HFFc6 (cell line): ENCODE measurements at places on chromosomes 3 and 15. TPM values are rescaled to one million over a fixed set of nuclear protein-coding genes. Genes with fewer than 3 reads are reported as not detected.

GRCh38 chr15:60155661-60156060 lies 151.6 kb downstream of the FOXB1 start:
- peaks cover 15% of the 10 kb centered on the region for H3K4me1 ChIP-seq
- peaks cover 5% of the 10 kb centered on the region for H3K27me3 ChIP-seq
- no peak overlapping the region for H3K27ac ChIP-seq
- DNase-seq, result peak; percentile 37
- H3K36me3 ChIP-seq, result no peaks in the 10 kb centered on the region

The CAND2 gene
- total RNA-seq, result 4.7 to 10.5 TPM (median 4.8 TPM) in 3 replicates

The TMC3 gene
- total RNA-seq, result not detected in 3 replicates

DNA sequence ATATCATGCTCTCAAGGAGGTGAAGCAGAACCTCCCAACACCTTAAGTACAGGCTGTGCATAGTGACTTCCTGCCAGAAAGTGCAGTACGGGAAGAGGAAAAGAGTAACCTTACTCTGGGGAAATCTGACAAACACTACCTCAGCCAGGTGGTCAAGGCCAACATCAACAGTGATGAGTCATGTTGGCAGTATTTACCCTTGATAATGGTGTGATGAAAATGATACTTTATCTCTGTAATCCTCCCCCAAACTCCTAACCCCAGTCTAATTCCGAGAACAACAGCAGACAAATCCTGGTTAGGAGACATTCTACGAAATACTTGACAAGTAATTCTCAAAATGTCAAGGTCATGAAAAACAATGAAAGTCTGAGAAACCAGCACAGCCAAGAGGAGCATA lies 26.5 kb downstream of the ANKDD1A start:
- H3K4me1 ChIP-seq, result no peaks in the 10 kb centered on the region
- no peak overlapping the region for H3K4me3 ChIP-seq
- no peaks in the 10 kb centered on the region for H3K27me3 ChIP-seq
- DNase-seq, result no peak

DNA sequence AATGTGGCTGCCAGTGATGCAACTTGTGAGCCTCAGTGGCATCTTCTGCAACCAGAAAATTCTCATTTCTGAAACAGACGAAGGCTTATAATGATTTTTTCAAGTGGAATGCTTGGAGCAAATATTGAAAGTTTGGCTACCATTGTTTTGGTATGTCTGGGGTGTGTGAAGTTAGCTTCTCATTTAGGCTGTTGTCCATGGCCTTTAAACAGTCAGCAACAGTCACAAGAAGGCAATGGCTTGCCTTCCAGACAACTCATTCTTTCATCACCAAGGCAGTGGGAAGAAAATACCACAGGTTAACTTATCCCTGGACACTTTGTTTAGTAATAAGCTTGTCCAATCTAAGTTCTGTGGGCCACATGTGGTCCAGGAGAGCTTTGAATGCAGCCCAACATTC lies 4.7 kb upstream of the BNC1 start:
- peak overlapping the region; percentile 60 for H3K4me3 ChIP-seq
- no peaks in the 10 kb centered on the region for H3K36me3 ChIP-seq
- peaks cover 80% of the 10 kb centered on the region for H3K4me1 ChIP-seq
- H3K27me3 ChIP-seq, result peaks cover 3% of the 10 kb centered on the region; the same call in 1 of the 2 replicates
- peak; percentile 48 for DNase-seq

The C3orf49 gene
- total RNA-seq, result not detected in 3 replicates

- H3K27ac ChIP-seq, result peak overlapping the region; percentile 76
- H3K4me3 ChIP-seq, result peak overlapping the region; percentile 22; the same call in 1 of the 2 replicates
- peak; percentile 61 for DNase-seq
Measured at GRCh38 chr15:63073497-63074172, 31.1 kb downstream of the TPM1 start.

DNA sequence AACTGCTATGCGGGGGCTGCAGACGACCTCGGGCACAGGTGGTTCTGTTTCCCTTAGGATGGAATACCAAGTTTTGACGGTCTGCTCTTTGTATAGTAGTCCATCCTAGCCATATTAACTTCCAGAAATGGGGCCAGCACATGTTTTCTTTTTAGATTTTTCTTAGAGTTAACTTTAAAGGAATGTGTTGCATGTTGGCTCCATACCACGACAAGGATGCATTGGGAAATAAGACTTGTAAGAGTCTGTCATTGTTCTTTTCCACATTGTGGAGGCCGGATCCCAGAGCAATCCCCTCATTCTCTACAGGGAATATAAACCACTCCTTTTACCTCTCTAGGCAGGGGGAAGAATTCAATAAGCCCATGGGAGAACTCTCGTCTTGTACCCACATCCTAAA lies 87.1 kb upstream of the PLSCR4 start:
- H3K27me3 ChIP-seq, result peaks cover 7% of the 10 kb centered on the region
- no peaks in the 10 kb centered on the region for H3K36me3 ChIP-seq
- no peak overlapping the region for H3K27ac ChIP-seq
- peaks cover 6% of the 10 kb centered on the region for H3K4me1 ChIP-seq
- DNase-seq, result no peak

GRCh38 chr3:143634427-143634826 lies 213.8 kb downstream of the SLC9A9 start:
- no peak overlapping the region for H3K4me3 ChIP-seq
- H3K36me3 ChIP-seq, result no peaks in the 10 kb centered on the region
- H3K27ac ChIP-seq, result no peak overlapping the region
- H3K27me3 ChIP-seq, result no peaks in the 10 kb centered on the region
- no peaks in the 10 kb centered on the region for H3K4me1 ChIP-seq
- DNase-seq, result no peak

- peaks cover 7% of the 10 kb centered on the region; the same call in 1 of the 2 replicates for H3K4me1 ChIP-seq
- peaks cover 17% of the 10 kb centered on the region for H3K27me3 ChIP-seq
- no peak overlapping the region for H3K4me3 ChIP-seq
- no peak for DNase-seq
Measured at GRCh38 chr3:69352305-69353087, 33.4 kb downstream of the FRMD4B start.

The MINAR1 gene
- 0.43 to 0.61 TPM (median 0.48 TPM) in 3 replicates for total RNA-seq

The TIMP4 gene
- total RNA-seq, result 0.21 to 0.89 TPM (median 0.21 TPM) in 3 replicates

The GPR62 gene
- 0.07 to 0.09 TPM in 2 of 3 replicates, not detected in the other for total RNA-seq

- no peak overlapping the region for H3K4me3 ChIP-seq
- no peak for DNase-seq
- H3K27ac ChIP-seq, result no peak overlapping the region
- H3K4me1 ChIP-seq, result peaks cover 26% of the 10 kb centered on the region
- peaks cover 3% of the 10 kb centered on the region; the same call in 1 of the 2 replicates for H3K27me3 ChIP-seq
Measured at GRCh38 chr3:49135499-49135898, 2.6 kb upstream of the LAMB2 start.

The IQCF5 gene
- not detected in 3 replicates for total RNA-seq

DNA sequence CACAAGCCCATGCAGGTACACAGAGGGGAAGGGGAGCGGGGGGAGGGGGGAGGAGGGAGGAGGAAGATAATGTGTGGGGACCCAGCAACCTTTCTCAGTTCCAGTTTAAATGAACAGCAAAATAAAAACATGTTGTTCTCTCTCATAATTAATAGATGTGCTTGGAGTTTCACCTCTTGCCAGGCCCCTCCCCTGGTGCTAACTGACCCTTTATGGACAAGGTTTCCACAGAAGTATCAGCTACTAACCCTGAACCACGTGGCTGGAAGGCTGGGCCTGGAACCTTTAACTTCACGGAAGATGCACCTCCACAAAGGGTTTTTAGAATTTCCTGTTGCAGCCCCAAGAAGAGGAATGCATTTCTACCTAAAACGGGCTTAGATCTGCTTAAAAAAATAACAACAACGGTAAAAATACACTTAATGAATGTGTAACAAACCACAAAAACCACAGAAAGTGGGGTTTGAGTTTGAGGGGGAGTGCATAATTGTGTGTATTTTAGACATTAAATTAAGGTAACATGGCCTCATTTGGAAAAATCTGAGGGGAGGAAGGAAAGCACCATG lies 14.8 kb upstream of the SMAD3 start:
- no peak for DNase-seq
- H3K27me3 ChIP-seq, result no peaks in the 10 kb centered on the region
- peaks cover 49% of the 10 kb centered on the region for H3K4me1 ChIP-seq
- H3K4me3 ChIP-seq, result peak overlapping the region; percentile 39; the same call in 1 of the 2 replicates
- H3K27ac ChIP-seq, result peak overlapping the region; percentile 95
- H3K36me3 ChIP-seq, result no peaks in the 10 kb centered on the region

GRCh38 chr3:50242851-50243542 lies 7.0 kb downstream of the GNAI2 start:
- peaks cover 82% of the 10 kb centered on the region for H3K4me1 ChIP-seq
- H3K36me3 ChIP-seq, result peaks cover 6% of the 10 kb centered on the region
- H3K27ac ChIP-seq, result peak overlapping the region; percentile 96
- no peak for DNase-seq
